ENCODE measurements at places on chromosomes 1 and 21.

DNA sequence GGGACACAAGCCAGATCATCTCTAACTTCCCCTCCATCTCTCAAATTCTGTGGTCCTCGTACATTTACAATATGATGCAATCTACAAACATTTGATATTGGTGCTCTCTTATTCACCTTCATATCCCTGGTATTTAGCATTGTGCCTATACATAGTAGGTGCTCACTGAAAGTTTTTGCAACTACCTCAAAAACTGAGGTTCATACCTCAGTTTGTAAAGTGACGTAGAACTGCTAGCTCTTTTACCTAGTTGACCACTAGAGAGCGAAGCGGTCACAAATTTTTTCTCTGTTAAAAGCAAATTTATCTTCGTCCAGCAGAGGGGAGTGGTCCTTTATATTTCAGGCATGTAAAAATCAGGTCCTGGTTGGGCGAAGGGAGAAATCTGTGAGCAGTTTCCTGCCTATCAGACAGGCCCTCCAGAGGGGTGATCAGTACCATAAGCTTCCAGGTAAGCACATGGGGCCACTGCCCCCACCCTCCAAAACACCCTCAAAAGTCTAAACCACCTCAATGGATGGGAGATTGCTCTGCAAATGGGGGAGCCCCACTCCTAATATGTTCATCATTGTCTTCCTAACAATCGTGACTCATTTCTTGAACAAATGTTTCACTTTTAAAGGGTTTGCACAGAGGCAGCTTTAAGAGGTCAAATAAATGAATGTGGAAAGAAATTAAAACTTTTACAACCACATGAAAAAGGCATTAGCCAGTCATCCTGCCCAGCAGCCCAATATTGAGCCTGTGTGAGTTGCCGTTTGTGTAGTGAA lies 10.6 kb upstream of the HLCS start:
- DNase-seq = peak; percentile 51

DNA sequence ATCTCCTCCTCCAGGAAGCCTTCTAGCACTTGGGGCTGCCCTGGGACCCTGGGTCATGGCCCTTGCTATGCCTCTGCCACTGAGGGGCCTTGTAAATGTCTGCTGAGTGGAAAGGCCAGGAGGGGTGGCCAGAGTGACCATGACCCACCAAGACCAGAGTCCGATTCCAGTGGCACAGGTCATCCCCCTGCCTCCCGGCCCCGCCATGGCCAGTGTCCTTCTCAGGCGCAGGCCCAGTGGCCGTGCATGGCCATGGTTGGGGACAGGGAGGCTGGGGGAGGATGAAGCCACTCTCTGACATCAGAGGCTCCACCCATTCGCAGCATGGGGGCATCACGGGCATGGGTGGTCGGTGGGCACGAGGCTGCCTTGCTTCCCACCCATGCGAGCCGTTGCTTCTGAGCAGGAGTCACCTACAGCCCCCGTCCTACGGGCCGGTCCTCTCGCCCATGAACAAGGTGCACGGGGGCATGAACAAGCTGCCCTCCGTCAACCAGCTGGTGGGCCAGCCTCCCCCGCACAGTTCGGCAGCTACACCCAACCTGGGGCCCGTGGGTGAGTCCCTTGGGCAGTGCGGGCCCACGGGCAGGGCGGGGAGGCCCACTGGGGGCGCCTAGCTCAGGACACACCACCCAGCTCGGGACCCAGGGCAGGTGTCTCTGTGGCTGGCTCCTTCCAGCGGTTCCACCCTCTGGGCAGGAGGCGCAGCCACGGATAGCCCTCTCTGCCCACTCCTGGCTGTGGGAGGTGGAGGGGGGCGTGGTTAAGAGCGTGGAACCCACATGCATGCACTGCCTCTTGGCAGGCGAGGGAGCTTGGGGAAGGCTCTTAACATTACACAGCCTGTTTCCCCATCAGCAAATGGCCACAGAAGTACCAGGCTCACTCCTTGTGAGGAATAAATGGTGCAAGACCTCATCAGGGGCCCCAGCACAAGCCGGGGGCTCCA lies 22.4 kb upstream of the CCDC27 start:
- no peak for DNase-seq

DNA sequence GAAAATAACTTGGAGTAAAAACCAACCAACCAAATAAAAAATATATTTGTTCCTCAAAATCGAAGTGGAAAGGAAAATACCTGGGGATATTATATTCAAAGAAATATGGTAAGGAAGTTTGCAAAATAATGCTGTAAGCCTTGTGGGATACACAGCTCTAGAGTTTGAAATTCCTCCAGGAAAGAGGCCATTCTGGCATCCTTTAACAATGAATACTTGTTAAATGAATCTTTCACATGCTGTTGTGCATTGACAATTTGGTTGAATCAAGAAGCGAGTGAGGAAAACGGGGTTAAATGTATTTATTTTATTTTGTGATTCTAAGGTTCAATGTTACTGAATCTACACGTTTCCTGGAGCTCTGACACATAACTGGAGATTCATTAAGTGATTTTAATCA lies 30.5 kb upstream of the NTNG1 start:
- DNase-seq = no peak

GRCh38 chr1:81226603-81226928 lies 574.2 kb upstream of the ADGRL2 start:
- no peak for DNase-seq

DNA sequence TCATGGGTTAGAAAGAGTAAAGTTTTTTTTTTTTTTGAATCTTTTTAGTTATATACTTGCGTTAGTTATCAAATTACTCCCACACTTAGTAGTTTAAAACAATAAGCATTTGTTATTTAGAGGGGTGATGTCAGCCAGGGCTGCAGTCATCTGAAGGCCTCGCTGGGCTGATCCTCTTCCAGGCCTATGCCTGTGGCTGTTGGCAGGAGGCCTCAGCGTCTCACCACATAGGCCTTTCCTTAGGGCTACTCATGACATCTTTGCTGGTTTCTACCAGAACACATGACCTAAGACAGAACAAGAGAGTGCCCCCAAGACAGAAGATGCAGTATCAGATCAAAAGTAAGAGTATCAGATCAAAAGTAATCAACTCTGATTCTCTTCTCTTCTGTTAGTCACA lies 167.4 kb downstream of the HHAT start:
- no peak for DNase-seq

GRCh38 chr1:9127395-9128165 lies 1.3 kb downstream of the GPR157 start:
- no peak for DNase-seq

- no peak for DNase-seq
Measured at GRCh38 chr1:184545601-184546000, 158.8 kb downstream of the C1orf21 start.

- DNase-seq = no peak
Measured at GRCh38 chr1:53090227-53091147, 28.5 kb downstream of the PODN start.

- DNase-seq = no peak
Measured at GRCh38 chr1:206580438-206581113, 31.7 kb downstream of the EIF2D start.

DNA sequence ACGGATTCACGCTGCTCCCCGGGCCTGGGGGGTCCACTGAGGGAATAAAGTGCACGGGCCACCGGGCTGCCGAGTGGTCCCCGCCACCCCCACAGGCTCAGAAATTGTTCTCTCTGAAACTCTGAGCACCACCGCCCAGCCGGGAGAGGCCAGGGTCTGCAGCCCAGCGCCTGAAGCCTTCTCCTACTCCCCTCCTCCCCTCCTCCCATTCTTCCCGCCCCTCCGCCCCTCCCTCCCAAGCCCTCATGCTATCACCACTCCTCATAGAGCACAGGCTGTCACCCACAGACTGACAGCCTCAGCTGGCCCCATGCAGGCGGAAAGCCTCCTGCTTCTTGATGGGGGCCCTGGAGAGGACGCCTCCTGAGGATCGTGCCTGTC lies 707 bp upstream of the GPR153 start:
- no peak for DNase-seq

GRCh38 chr21:26377111-26377694 lies 195.9 kb downstream of the CYYR1 start:
- DNase-seq = no peak

DNA sequence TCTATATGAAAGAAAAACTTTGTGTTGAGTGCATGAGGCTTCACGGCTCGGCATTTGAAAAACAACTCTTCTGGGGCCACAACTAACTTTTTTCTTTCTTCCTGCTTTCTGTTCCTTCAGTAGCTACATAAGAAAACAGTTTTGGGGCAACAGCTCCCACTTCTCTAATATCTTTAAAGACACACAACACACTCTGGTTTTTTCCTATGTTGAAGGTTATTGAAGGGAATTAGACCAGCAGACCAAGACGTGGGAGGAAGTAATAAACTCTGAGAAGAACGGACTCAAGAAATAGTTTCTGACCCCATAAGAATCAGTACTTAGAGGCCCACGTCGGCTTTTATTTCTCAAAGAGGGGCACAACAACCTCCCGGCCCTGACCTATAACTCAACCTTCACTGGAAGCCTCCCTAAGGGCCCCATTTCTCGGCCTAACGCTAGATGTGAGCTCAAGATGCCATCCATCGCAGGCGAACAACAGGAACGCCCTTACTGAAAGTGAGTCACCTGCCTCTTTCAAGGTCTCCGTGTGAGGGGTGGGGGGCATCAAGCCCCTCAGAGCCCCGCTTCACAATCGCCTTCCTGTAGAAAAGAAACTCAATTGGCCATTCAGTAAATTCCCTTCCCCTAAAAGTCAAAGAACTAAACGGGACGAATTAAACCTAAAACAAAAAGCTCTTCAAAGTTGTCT lies 844 bp downstream of the ZMYM6 start:
- DNase-seq = peak; percentile 33

- DNase-seq = no peak
Measured at GRCh38 chr1:98502937-98503336, 158.6 kb upstream of the SNX7 start.

DNA sequence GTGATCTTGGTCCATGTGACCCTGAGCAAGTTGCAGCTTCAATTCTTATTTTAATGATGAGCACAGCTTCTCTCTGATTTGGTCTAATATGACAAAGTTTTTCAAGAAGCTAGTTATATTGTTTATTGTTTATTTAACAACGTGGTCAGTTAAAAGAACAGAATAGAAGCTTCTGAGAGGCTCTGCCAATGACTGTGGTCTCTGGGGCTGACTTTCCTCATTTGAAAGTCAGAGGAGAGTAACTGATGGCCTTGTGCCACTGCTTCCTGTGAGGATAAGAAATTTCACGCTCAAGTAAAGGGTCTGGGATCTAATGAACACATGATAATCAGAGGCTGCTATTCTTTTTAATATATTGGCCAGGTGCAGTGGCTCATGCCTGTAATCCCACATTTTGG lies 7.3 kb downstream of the HHIPL2 start:
- no peak for DNase-seq

- no peak for DNase-seq
Measured at GRCh38 chr1:160780398-160780755, 15.6 kb upstream of the LY9 start.

DNA sequence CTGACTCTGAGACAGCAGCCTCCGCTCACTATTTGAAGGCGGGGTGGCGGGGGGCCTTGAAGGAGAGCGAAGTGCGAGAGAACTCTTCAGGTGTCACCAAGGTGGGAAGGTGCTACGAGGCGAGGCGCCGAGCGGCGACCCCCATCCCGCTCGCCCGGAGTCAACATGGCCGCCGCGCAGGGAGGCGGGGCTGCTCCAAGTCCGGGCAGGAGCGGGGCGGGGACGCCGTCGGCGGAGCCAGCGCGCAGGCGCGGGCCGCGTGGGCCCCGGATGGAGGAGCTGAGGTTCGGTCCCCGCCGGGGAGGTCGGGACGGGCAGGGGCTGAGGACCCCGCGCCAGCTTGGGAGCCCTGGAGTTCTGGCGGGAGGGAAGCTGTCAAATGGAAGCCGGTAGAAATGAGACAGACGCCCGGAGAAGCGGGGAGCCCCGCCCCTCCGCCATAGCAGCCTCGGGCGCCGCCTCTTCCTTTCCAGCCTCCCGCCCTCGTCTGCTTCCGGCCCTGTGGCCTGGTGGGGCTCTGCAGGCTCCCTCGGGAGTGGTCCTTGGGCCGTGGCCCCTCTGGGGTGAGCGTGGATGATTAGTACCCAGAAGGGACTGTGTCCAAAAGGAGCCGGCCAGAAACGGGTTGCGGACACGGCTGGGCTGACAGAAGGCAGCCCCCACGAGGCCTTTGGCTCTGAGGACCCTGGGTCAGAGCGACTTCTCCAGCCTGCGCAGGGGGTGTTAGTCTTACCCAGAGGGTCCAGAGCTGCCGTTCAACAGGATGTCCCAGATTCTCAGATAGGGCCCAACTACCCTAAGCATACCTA lies at the start of gene PIGV:
PIGV (plus strand) TSS at position 245 of the 809 bp plus-strand sequence. CDS start 2,866 bp downstream, outside the sequence.
- DNase-seq = peak; percentile 70

DNA sequence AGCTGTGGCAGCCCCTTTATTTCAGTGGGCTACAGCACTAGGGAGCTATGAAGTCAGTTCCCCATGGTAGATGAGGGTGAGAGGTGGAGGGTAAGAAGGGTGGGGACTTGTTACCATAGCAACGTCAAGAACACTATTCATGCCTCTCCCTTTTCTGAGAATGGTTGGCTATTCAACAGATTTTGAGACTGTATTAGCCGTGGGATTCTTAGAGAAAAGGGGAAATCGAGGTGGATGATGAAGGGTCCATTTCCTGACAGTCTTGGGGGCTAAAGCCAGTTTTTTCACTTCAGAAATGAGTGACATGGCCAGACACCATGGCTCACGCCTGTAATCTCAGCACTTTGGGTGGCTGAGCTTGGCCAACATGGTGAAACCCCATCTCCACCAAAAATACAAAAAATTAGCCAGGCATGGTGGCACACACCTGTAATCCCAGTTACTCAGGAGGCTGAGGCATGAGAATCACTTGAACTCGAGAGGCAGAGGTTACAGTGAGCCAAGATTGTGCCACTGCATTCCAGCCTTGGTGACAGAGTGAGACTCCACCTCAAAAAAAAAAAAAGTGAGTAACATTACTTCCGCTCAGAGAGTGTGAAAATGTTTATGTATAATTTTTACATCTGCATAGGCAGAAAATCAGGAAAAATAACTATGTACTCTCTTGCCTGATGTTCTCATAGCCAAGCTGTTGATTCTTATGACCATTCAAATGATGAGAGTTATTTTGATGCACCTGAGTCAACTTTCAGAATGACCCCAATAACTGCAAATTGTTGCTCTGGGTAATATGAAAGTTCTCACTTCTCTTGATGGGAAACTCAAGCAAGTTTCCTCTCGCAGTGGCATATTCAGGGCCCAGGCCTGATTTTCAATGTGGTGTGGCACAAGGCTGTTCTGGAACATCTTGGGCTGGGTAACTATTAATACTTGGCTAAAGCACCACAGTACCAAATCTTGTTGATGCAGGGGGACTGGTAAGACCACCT lies 23.2 kb upstream of the RGSL1 start:
- no peak for DNase-seq

Data from HL-60 (cell line).